Left colon (tissue), 2 donors: ENCODE measurements at places on chromosomes 13 and 19. TPM values are rescaled to one million over a fixed set of nuclear protein-coding genes. Genes with fewer than 3 reads are reported as not detected.

- no peak for DNase-seq
Observed at GRCh38 chr13:113732176-113732960, 26.7 kb upstream of the TMEM255B start.

GRCh38 chr13:29920025-29920643, 69.7 kb upstream of the UBL3 start:
- DNase-seq, result no peak

DNA sequence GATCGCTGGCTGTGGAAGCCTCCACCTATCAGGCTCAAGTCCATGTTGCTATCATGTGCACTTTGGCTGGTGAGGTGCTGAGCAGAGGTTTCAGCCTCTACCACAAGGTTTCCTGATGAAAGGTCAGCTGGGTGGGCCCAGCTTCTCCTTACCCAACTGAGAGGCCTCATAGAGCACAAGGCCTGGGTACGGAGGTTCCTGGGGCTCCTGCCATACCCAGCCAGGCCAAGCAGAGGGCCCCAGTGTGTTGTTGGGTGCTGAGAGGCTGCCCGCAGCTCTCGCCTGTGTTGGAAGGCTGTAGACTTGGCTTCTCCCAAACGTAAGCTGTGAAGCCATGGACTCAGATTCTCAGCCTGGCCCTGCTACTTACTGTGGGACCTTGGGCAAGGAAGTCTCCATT, 28.2 kb downstream of the ACTN4 start:
- no peak for DNase-seq

GRCh38 chr13:51101636-51102235, 9.3 kb downstream of the C13orf42 start:
- no peak for DNase-seq

GRCh38 chr13:37209621-37210580, 104.4 kb upstream of the CSNK1A1L start:
- no peak for DNase-seq

The ACER1 gene
- total RNA-seq, result not detected

GRCh38 chr13:33556828-33557227, 261.1 kb upstream of the RFC3 start:
- DNase-seq, result no peak

DNA sequence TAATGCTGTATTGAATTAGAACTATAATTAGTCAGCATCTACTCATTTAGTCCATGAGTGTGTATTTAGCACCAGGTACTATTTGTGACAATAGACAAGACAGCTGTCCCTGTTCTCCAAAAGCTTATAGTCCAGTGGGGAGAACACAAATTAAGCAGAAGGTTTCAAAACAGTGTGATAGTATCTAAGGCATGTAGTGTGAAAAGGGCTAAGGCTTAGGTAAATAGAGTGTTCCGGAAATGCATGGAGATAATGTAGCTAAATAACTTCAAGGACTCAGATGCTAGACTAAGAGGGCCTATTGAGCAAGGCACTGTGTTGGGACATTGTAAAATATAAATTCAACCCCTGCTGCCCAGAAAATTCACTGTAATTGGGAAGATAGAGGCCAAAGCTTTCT, 144.1 kb upstream of the MIR17HG start:
- no peak for DNase-seq

The NALCN gene
- 0.03 TPM for total RNA-seq

DNA sequence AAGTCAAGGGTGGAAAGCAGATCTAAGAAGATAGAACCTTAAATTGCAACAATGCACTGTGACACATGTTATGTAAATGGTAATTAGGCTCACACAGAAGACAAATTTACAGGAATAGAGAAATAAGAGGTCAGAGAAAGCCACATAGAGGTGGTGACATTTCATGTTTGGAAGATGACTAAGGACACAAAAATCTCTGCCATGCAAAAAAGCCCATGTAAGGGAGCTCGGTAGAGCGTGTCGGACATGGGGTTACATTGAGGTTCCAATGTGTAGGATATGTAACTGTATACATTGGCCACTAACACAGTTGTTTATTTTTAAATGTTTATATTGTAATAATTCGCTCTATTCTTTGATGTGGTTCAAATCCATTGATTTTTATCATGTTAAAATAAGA, 33.7 kb downstream of the SUGT1 start:
- DNase-seq, result no peak

The ADM5 gene
- total RNA-seq, result 0.98 TPM

DNA sequence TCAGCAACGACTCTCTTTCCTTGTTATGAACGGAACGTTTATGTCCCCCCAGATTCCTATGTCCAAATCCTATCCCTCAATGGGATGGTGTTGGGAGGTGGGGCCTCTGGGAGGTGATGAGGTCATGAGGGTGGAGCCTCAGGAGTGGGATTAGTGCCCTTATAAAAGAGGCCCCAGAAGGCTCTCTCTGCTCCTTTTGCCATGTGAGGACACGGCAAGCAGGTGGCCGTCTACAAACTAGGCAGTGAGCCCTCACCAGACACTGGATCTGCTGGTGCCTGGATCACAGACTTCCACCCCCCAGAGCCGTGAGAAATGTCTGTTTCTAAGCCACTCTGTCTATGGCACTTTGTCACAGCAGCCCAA, 53.2 kb downstream of the EPS15L1 start:
- DNase-seq, result no peak

DNA sequence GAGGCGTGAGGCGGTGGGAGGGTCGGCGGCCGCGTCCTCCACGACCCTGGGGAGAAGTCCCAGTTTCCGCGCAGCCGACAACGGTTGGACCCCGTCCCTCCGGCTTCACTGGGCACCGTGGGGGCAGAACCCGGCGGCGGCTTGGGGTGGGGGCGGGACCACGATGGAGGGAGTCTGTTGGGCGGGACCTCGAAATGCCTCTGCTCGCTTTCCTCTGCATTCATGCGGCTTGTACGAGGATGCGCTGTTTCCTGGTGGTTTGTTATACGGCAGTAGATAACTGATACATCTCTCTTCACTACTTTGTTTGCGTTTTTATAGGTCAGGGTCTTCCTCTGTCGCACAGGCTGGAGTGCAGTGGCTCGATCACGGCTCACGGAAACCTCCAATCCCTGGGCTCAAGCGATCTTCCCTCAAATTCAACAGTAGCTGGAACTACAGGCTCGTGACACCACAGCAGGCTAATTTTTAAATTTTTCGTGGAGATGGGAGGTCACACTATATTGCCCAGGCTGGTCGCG, 24.6 kb upstream of the ZNF846 start:
- peak; percentile 75 for DNase-seq

GRCh38 chr19:46069806-46070341, 29.1 kb upstream of the IGFL4 start:
- no peak for DNase-seq

The ZNF98 gene
- total RNA-seq, result not detected

DNA sequence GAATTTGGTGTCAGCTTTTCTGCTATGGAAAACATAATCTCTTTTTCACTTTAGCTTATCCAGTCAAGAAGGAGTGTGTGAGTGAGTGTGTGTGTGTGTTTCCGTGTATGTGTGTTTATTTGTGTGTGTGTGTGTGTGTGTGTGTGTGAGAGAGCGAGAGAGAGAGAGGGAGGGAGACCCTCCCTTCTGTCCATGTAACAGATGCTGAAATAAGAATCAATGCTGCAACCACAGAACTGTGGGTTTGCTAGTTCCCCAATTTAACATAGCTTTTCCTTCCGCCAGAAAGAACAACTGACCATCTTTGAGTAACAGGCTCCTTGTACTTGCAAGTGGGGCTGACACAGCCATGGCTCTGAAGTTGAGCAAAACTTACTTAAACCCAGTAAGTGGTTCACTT, 5.2 kb downstream of the LCP1 start:
- DNase-seq, result no peak
